COLO829 (cell line): ENCODE measurements at places on chromosomes 1 and 21.

DNA sequence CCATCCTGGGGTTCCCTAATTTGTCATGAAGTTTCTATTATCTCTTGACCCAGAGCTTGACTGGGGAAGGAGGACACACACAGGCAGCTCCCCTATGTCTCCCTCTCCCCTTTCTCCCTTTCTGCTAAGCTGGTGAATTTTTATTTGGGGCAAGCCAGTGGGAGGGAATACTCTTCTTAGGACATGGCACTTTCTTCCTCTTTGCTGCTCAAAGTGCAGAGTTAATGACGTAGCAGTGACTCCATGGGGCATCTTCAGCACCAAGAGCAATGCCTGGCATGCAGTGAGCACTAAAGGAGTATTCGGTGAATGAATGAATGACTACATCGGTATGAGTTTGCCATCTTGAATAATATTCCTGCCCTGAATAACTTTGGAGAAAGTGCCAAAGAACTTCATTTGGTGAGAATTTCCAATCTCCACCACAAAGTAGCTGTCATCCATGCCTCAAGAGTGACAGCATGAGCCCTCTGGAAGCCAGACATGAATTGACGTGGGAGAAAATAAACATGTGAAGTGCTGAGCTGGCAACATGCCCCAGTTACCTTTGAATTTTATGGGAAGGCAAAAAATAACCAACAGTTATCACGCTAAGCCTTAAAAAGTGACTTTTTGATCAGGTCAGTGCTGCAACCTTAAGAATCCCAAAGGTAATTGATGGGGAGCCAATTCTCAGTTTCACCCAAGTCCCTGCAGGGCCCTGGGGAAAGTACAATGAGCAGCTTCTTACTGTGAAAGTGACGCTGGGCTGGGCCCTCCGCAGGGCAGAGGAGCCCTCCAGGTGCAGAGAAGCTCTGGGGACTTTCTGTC is 22.1 kb upstream of the ATF3 start:
- no peak for DNase-seq

- DNase-seq, result no peak
Measured at GRCh38 chr21:42840411-42841155, 38.8 kb downstream of the WDR4 start.

DNA sequence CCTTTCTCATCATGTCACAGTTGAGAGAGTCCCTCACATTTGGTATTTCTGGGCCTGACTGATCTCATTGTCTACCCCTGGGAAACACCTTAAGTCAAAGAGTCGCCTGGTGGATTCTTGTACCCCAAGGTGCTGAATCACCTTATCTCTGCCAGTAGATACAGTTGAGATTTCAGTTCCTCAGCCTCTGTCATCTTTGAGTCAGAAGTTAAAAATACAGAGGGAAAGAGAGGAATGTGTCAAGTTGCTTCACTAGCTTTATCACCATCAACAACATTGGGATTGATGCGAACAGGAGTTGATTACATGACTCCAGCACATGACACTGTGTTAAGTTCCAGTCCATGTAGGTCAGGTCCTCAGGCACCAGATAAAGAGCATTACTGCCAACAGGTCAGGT is 513.0 kb downstream of the NUF2 start:
- no peak for DNase-seq

- DNase-seq, result no peak
Measured at GRCh38 chr1:66217561-66217960, 316.4 kb upstream of the SGIP1 start.
